ENCODE measurements at places on chromosomes 4 and X.

DNA sequence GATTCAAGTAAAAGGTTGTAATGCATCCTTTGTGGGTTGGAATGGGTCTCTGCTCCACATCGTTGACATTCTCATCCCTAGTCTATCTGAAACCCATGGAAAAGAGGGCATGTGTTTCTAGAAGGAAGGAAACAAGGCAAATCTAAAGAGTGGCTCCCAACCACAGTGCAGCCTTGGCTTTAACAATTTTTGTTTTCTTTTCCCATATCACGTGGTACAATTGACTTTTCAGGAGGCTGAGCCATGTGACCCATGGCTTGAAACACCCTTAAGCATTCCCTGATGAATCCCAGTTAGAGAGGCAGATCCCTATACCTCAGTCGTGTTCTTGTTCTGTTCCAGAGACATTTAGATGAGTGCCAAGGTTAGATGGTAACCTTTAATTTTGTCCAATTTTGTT is 12.8 kb downstream of the DCUN1D4 start:
- no peak for DNase-seq

GRCh38 chrX:109707319-109707718 is 25.7 kb downstream of the ACSL4 start:
- no peak for DNase-seq

DNA sequence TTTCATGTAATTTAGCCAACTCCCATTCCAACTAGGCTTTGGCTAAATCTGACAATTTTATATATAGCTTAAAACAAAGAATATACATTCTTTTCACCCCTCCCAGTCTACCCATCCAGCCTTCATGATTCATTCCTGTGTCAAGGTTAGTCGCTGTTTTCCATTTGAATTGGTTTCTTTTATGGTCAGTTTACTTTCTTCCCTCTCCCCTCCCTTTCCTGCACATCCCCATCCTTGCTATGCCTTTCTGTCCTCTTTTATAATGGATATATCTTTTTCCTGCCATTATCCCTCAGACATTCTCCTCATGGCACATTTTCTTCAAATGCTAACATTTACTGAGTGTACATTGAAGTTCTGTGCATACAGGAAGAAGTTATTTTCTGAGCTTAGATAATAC is 4.7 kb downstream of the ZXDB start:
- no peak for DNase-seq

- DNase-seq: no peak
Observed at GRCh38 chr4:182206266-182206665, 36.9 kb upstream of the TENM3 start.

DNA sequence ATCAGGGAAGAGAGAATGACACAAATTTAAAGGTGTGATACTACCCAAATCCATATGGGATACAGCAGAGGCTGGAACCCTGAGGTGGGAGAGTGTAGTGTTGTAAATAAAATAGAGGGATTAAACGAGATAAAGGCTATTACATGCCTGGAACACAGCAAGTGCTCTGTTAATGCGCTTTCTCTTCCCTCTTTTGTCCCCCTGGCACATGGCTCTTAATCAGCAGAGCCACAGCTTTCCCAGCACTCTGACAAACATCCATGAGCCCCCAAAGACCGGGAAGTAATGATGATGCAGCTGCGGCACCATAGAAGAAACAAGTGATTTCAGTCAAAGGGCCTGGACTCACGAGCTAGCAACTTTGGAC is 85.9 kb downstream of the RASL11B start:
- DNase-seq: no peak

GRCh38 chr4:139849219-139849618 is 183.6 kb downstream of the MGST2 start:
- no peak for DNase-seq

GRCh38 chr4:187603093-187604025 is 392.2 kb upstream of the ZFP42 start:
- DNase-seq: no peak

DNA sequence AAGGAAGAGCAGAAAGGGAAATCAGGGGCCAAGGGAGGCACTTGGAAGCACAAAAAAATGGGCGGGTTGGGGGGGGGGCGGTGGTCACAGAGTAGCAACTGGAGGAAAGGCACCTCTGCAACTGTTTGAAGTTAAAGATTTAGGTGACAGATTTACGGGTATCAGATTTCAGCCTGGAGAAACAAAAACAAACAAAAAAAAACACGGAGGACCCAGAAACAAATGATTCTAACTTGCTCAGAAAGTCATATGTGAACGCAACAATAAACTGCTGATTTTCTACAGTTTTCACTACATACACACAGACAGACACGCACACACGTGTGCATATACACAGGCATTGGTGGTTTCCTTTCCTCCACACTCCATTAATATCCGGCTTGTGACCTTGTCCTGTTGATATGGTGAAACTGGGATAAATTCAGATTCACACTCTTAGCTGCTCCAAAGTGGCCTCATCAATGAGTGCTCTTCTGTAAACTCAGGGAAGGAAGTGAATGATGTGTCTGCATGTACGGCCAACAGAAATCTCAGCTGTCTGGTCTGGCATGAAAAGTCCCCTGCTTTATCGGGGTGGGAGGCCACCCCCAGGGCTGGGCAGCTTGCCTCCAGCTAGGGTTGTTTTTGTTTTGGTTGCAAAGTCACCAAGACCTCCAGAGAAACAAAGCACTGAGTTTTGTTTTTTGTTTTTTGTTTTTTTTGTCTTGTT is 54.3 kb downstream of the CHST7 start:
- no peak for DNase-seq

DNA sequence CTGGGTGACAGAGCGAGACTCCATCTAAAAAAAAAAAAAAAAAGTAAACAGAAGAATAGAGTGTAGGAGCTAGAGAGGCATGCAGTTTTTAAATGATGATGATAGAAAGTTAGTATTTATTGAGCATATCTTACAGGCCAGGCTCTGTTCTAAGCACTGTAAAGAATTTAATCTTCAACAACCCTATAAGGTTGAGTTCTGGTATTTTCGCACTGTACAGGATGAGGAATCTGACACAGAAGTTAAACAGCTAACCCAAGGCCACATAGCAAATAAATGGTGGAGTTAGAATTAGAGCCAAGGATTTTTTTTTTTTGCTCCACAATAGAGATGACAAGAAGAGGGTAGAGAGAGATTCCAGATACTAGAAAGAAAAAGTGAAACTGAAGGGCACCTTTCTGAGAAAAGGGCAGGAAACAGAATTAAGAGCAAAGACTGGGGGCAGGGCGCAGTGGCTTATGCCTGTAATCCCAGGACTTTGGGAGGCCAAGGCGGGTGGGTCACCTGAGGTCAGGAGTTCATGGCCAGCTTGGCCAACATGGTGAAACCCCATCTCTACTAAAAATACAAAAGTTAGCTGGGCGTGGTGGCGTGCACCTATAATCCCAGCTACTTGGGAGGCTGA is 56.1 kb downstream of the KLHL5 start:
- DNase-seq: no peak

GRCh38 chrX:153557618-153558355 is 40.3 kb downstream of the ATP2B3 start:
- no peak for DNase-seq

DNA sequence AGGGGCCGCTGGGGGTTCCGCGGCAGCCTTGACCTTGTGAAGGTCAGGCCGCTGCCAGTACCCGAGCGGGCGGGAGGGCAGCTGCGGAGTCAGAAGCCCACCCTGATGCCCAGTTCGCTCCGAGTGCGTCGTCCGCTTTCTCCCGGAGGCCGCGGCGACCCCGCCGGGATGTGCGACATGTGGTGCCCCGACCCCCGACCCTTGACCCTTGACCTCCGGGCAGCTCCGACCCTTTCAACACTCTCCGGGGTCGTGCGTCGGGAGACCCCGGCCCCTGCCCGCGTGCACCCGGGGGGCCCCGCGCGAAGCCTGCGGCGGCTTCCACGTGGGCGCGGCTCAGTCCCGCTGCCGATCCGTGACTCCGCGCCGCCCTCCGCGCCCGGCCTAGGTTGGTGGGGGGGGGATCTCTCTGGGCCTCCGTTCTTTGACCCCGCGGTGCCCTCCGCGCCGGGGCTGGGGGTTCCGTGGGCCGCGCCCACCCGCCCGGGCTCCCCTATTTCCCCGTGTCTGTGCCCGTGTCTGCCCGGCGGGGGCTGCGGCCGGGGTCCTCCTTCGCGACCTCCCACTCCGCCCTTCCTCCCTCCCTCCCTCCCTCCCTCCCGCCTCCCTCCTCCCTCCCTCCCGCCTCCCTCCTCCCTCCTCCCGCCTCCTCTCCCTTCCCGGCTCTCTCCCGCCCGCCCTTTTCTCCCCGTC is 609 bp upstream of the SLC25A6 start:
- no peak for DNase-seq

GRCh38 chrX:69046996-69047490 is 118.2 kb downstream of the PJA1 start:
- DNase-seq: no peak

- no peak for DNase-seq
Observed at GRCh38 chrX:70292788-70293187, 2.9 kb downstream of the KIF4A start.

DNA sequence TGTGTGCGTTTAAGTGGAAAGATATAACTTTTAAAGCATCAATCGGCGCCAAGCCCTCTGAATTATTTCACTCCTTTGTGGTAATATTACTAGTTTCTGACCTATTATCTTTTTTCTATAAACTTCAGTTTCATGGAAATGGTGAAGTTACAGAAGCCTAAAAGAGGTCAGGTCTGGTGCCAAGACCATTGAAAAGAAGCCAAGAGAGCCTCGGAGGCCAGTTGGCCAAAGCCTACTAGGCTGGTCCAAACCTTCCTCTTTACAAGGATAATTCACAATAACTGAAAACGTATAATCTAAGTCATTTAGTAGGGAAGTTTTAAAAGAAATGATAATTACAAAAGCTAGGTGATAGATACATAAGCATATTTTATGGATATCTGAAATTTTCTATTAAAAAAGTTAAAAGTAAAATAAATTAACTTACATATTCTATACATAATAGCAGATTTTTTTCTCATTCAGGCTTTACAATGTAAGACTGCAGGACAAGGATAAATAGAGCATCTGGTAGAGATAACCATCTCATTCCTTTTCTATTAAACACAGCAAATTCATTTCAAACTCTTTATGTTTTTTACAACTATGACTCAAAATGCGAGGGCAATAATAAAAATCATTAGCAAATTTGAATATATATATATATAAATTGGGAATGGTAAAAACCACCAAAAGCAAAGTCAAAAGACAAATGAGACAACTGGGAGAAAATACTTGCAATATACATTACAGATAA is 49.2 kb downstream of the WDFY3 start:
- DNase-seq: no peak

GRCh38 chrX:12711435-12712040 is 79.7 kb upstream of the PRPS2 start:
- no peak for DNase-seq

DNA sequence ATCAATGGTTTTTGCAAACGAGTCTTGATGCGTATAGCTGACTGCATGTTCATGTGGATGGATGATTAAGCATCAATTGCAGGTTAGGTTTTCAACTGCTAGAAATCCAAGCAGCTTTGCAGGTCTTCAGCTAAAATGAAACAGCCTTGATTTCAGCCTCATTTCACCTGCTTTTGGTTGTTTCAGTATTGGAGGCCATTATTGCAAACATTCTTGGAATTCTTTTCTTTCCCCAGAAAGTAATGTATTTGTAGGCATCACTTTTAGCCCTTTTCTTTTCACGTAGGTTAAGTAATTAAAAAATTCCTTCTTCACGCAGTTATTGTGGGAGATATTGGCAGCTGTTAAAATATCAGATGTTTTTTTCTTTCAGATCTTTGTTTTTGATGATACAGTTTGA is 8.8 kb downstream of the ZAR1 start:
- no peak for DNase-seq

DNA sequence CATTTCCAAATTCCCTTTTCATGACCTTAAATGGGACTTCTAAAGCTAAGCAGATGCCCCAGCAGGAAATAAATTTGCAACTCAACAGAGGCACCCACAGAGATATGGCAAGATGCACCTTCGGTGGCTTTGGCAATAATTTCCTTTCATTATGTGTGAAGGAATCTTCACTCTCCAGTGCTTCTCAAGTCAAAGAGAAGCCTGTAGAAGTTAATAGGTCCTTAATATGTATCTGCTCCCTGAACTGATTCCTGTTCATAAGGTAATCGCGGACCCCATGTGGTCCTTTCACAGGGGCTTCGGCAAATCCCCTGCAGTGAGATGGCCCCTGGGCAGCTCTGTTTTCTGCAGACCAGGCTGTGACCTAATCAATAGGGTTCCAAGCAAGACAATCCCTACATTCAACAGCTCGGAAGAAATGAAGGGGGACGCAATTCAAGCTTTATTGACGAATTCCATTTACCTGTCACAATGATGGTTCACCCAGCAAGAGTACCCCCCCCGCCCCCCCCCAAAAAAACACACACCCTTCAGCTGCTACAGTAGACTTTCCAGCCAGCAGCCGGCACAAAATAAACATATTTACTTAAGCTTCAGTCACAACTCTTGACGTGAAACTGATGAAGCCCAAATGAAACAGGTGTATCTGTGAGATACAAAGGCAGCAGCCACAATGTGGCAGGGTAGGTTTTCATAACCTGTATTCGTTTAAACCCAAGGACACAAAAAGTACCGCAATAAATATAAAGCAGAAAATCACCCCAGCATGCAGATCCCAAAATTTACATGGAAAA is 35.3 kb downstream of the FAT1 start:
- no peak for DNase-seq
